ENCODE measurements at places on chromosomes 4 and X. TPM values are rescaled to one million over a fixed set of nuclear protein-coding genes. Genes with fewer than 3 reads are reported as not detected.

The ALAS2 gene
- not detected for total RNA-seq

The CABS1 gene
- not detected for total RNA-seq

The VCX3B gene
- not detected for total RNA-seq

The CLDN24 gene
- total RNA-seq = not detected

The AMTN gene
- not detected for total RNA-seq

The GRSF1 gene
- total RNA-seq = 83.3 TPM

The PLAC1 gene
- under 0.01 TPM for total RNA-seq

The FABP2 gene
- not detected for total RNA-seq

The TMEM156 gene
- total RNA-seq = 0.97 TPM

The C4orf50 gene
- total RNA-seq = not detected

The IL2RG gene
- 0.16 TPM for total RNA-seq

The ENPP6 gene
- total RNA-seq = not detected

The TNIP3 gene
- 0.25 TPM for total RNA-seq

The PLS3 gene
- total RNA-seq = 419 TPM

The GAGE13 gene
- total RNA-seq = not detected

The POLN gene
- total RNA-seq = 4.3 TPM

The TSPAN7 gene
- total RNA-seq = 9.6 TPM

The MAP7D3 gene
- 13.1 TPM for total RNA-seq

The MAGEA9B gene
- total RNA-seq = not detected

The PRDM8 gene
- total RNA-seq = not detected

The EDA gene
- 0.94 TPM for total RNA-seq

The VSIG1 gene
- total RNA-seq = 1.0 TPM

The SLBP gene
- total RNA-seq = 50.6 TPM

The AREG gene
- total RNA-seq = 0.32 TPM

The NOP14 gene
- total RNA-seq = 26.4 TPM

The SH3BP2 gene
- 24.8 TPM for total RNA-seq

Measured in bladder microvascular endothelial cell (primary cell).